GM23248 (cell line): ENCODE measurements at places on chromosomes 16 and 17. TPM values are rescaled to one million over a fixed set of nuclear protein-coding genes. Genes with fewer than 3 reads are reported as not detected.

DNA sequence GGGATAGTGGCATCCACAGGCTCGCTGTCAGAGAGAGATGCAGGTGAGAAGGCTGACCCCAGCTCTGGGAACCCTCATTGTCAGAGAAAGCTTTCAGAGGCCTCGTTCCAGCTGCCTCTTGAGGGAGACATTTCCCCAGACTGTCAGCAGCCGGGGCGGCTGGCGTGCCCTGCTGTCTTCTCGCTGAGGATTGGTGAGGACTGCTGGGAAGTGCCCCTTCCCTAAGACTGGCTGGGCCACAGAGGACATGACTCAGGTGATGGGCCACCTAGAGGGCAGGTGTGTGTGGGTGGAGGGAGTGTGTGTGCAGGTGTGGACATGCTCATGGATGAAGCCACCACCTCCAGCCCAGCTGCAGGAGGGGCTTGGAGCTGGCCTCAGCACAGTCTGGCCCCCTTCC, 25.3 kb downstream of the SPACA3 start:
- peaks cover 4% of the 10 kb centered on the region; the same call in 1 of the 2 replicates for H3K27me3 ChIP-seq
- H3K4me3 ChIP-seq, result no peak overlapping the region
- H3K36me3 ChIP-seq, result no peaks in the 10 kb centered on the region
- H3K4me1 ChIP-seq, result peaks cover 9% of the 10 kb centered on the region

GRCh38 chr16:89198417-89199240, 1.7 kb downstream of the SLC22A31 start:
- no peak for DNase-seq
- no peaks in the 10 kb centered on the region for H3K36me3 ChIP-seq

DNA sequence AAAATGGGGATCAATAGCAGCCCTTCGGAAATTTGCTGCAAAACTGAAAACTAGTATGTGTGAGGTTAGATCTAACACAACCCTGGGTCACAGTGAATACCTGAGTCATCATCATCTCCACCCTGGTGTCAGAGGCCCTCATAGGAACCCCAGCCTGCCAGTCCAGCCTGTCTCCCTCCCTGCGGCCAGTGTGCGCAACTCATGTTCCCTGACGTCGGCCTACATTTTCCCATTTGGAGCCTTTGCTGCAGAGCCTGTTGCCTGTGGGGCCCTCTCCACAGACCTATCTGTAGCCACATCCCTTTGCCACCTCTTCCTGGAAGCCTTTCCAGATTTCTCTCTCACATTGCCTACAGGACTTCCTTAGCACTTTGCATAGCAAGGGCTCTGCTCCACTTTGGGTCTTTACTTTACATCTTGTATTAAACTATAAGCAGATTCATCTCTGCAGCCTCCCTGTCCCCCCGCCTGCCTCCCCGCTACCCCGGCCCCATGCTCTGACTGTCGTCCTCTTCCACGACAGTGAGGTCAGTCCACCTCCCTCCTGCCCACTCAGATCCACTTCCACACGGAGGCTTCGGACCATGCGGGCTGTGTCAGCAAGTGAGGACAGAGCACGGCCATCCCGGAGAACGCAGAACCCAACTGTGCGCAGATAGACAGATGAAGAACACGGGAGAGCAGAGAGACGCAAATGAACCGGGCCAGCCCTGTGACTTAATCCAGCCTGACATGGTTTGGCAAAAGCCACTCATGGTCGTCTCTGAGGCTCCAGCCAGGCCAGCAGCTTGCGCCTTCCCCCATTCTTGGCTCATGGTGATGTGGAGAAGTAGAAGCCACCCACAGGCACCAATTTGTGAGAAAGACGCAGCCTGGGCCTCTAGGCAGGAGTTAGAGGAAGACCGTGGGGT, 31.0 kb downstream of the NGFR start:
- H3K27ac ChIP-seq, result no peak overlapping the region
- H3K4me1 ChIP-seq, result no peaks in the 10 kb centered on the region
- H3K36me3 ChIP-seq, result no peaks in the 10 kb centered on the region
- H3K4me3 ChIP-seq, result no peak overlapping the region

DNA sequence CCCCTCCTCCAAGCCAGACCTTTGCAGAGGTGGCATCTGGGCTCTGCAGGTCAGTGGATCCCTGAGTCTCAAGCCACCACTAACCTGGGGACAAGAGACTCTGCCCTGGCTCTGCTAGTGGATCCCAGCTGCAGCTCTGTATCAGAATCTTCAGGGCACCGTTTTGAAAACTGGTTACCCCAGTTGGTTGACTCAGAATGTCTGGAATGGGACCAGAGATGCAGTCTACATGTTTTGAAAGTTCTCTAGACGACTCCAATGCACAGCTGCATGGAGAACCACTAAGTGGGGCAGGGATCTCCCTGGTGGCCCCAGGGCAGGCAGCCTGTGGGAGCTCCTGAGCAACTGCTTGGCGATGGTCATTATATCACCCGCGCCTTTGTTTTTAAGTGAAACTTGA, 34.1 kb upstream of the ADORA2B start:
- no peak overlapping the region for H3K27ac ChIP-seq
- H3K27me3 ChIP-seq, result no peaks in the 10 kb centered on the region
- peak; percentile 17 for DNase-seq
- H3K4me3 ChIP-seq, result no peak overlapping the region
- H3K36me3 ChIP-seq, result no peaks in the 10 kb centered on the region

The APPBP2 gene
- total RNA-seq, result 30.6 and 57.5 TPM in 2 replicates

The KRTAP4-4 gene
- total RNA-seq, result not detected in 2 replicates

DNA sequence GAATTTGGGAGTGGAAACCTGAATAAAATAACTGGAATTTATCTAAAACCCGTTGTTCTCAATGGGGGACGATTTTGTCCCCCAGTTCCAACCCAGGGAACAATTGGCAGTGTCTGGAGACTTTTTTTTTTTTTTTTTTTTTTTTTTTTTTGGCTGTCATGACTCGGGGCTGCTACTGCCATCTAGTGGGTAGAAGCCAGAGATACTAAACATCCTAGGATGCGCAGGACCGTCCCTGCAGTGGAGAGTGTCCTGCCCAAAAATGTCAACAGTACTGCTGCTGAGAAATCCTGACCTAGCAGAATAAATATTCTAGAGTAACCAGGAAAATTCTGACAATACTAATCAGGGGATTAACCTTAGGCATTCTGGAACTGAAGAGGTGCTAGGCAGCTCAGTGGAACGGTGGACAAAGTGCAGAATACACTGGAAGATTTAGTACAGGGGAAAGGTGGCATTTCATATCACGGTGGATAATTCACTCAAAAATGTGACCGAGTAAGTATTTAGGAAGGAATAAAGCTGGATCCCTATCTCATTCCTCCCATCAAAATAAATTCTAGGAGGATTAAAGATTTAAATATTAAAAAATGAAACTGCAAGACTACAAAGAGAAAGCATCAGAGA, 107.6 kb downstream of the SPECC1 start:
- H3K27me3 ChIP-seq, result peaks cover 24% of the 10 kb centered on the region
- peak; percentile 69 for DNase-seq
- no peaks in the 10 kb centered on the region for H3K4me1 ChIP-seq
- no peak overlapping the region for H3K4me3 ChIP-seq
- H3K36me3 ChIP-seq, result no peaks in the 10 kb centered on the region

The IL34 gene
- 1.0 TPM in 1 of 2 replicates, not detected in the other for total RNA-seq

- H3K27ac ChIP-seq, result no peak overlapping the region
- H3K36me3 ChIP-seq, result no peaks in the 10 kb centered on the region
- no peaks in the 10 kb centered on the region for H3K27me3 ChIP-seq
Measured at GRCh38 chr16:54370278-54371040, 83.9 kb upstream of the IRX3 start.

The TERB1 gene
- not detected in 2 replicates for total RNA-seq

The KRTAP9-4 gene
- total RNA-seq, result not detected in 2 replicates

DNA sequence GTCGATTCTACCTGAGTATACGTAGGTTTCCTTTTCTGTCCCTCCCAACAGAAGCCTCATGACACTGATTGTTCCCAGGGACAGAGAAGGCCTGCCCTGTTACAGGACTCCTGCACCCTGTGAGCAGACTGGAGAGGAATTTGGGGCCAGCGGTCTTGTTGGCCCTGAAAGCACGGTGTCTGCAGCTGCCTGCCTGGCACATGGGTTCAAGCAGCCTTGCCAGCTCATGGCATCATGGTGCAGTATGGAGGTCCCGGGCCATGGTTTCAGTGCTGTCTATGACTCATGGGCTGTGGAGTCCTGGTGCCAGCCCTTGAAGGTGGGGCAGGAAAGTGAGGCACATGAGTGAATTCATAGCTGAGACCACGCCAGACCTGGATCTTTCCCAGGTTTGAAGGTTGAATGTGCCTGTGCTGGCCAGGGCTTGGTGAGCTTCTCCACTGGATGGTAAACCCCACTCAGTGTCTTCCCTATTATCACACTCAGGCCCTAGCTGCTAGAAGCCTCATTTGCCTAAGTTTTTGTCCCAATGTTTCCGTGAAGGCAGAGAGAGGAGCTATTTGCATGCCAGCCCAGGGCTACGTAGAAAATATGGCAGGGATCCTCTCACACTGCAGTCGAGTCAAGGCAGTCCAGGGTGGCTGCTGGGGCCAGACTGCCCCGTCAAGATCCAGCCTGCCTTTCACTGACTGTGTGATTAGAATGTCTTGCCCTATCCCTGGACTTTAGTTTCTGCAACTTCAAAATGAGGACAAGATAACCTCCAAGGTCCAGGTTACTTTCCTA, 277.2 kb upstream of the CCL2 start:
- no peak overlapping the region for H3K27ac ChIP-seq
- H3K36me3 ChIP-seq, result no peaks in the 10 kb centered on the region
- no peak for DNase-seq

The IRX5 gene
- 13.9 and 20.6 TPM in 2 replicates for total RNA-seq

DNA sequence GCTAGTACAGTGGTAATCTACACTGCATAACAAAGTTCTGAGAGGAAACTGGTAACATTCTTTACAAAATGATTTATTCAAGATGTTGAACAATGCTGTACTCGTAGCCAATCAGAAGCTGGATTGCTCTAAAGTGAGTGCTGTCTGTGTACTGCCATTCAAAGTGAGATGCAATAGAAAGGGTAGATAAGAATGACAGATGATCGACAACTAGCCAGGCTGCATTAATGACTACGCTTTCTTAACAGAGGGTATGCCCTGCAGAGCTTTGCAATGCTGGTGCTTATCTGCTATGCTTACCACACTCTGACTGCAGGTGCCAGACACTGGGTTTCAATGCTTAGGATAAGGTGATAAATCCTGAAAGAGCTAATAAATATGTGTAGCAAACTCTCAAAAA, 46.1 kb upstream of the SLC25A19 start:
- DNase-seq, result no peak
- H3K4me1 ChIP-seq, result peaks cover 6% of the 10 kb centered on the region
- H3K27me3 ChIP-seq, result no peaks in the 10 kb centered on the region

The MILR1 gene
- 4.7 and 11.7 TPM in 2 replicates for total RNA-seq

GRCh38 chr17:2990396-2990795, 73.0 kb downstream of the OR1D5 start:
- no peaks in the 10 kb centered on the region for H3K4me1 ChIP-seq
- no peak for DNase-seq
- H3K27ac ChIP-seq, result no peak overlapping the region

DNA sequence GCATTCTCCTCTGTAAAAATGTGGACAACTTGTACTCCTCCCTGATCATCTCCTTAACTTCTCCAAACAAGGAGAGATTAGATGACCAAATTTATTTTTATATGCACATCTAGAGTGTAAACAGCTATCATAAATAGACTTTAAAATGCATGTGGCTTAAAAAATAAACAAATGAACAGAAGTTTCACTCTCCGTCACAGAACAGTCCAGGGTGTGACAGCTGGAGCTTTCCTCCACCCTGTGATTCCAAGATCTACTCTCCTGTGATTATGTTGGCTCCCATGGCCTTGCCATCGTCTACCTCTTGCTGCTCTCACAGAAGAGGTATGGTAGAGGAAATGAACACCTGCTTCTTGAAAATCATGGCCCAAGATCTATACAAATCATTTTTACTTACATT, 560.2 kb downstream of the TOX3 start:
- no peaks in the 10 kb centered on the region for H3K4me1 ChIP-seq
- H3K27ac ChIP-seq, result no peak overlapping the region
- H3K27me3 ChIP-seq, result no peaks in the 10 kb centered on the region
- H3K36me3 ChIP-seq, result no peaks in the 10 kb centered on the region
- no peak overlapping the region for H3K4me3 ChIP-seq

- H3K4me3 ChIP-seq, result no peak overlapping the region
- H3K27ac ChIP-seq, result no peak overlapping the region
- no peaks in the 10 kb centered on the region for H3K4me1 ChIP-seq
- H3K27me3 ChIP-seq, result no peaks in the 10 kb centered on the region
- DNase-seq, result peak; percentile 38
Measured at GRCh38 chr17:38333635-38334295, 10.0 kb downstream of the GPR179 start.

DNA sequence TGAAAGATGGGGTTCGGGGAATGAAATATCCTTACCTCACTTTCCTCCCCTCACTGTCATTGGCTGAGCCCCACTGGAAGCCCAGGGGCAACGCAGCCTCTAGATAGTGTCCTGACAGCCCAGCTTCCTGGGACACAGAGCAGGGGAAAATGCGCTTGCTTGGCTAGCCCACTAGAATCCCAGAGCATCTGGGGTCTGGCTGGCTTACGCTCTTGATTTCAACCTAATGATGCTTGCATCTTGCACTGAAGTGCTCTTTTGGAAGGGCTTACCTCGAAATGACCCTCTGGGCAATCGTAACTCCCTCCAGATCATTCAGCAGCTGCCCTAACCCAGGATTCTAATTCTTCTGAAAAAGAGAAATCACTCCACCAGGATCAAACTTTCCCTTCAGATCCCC, 147.6 kb downstream of the SOX9 start:
- no peak overlapping the region for H3K4me3 ChIP-seq
- peaks cover 10% of the 10 kb centered on the region; the same call in 1 of the 2 replicates for H3K27me3 ChIP-seq
- no peaks in the 10 kb centered on the region for H3K36me3 ChIP-seq
- peaks cover 7% of the 10 kb centered on the region for H3K4me1 ChIP-seq

The ZNF174 gene
- total RNA-seq, result 7.1 and 10.4 TPM in 2 replicates

- no peaks in the 10 kb centered on the region for H3K4me1 ChIP-seq
- H3K27ac ChIP-seq, result no peak overlapping the region
- H3K36me3 ChIP-seq, result no peaks in the 10 kb centered on the region
- no peak overlapping the region for H3K4me3 ChIP-seq
- no peak for DNase-seq
- H3K27me3 ChIP-seq, result no peaks in the 10 kb centered on the region; the same call in 1 of the 2 replicates
Measured at GRCh38 chr16:50479771-50480170, 68.4 kb upstream of the NKD1 start.

GRCh38 chr17:61989509-61989908, 61.7 kb upstream of the INTS2 start:
- no peaks in the 10 kb centered on the region for H3K4me1 ChIP-seq
- no peak overlapping the region for H3K27ac ChIP-seq
- no peak overlapping the region for H3K4me3 ChIP-seq
- peaks cover 34% of the 10 kb centered on the region for H3K36me3 ChIP-seq
- no peak for DNase-seq
